ENCODE measurements at places on chromosomes 4 and X.

DNA sequence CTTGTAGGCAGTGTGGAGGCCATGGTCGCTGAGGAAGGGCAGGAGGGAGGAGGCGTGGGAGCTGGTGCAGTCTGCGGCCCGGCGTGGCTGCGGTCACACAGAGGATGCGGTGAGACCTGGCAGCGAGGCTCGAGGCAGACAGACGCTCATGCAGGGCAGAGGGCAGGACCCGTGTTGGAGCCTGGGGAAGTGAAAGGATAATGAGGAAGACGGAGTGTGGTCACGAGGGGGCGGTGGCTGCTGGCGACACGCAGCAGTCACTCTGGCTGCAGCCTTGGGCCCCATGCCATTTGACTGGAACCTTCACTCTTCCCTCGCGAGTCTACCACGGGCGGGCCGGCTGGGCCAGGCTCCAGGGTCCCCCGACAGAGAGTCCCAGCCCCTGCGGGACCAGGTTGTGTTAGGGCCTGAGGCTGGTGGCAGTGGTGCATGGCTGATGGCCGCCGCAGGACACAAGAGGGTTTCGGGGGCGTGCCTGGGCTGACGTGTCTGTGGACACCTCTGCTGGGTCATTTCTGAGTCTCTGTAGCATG lies 68.8 kb upstream of the HGFAC start:
- peak; percentile 17 for DNase-seq

- no peak for DNase-seq
Observed at GRCh38 chr4:169650227-169650936, 30.0 kb downstream of the CLCN3 start.

DNA sequence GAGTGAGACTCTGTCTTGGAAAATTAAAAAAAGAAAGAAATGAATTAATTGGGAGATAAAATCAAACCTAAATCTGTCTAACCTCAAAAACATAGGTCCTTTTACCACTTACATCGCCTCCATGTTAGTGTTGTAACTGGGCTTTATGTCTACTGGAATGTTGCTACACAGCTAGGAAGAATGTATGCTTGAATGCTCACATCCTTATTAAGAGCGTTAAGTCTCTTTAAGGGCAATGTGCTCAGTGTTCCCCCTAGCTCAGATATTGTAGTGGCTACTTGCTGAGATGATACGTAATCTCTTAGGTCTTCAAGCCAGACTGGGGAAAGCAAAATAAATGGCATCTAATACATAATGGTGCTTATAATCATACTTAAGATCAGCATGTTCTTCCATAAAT lies 1072.8 kb downstream of the PDHA2 start:
- DNase-seq = no peak

GRCh38 chrX:13719192-13719856 lies 15.1 kb downstream of the TRAPPC2 start:
- DNase-seq = no peak

DNA sequence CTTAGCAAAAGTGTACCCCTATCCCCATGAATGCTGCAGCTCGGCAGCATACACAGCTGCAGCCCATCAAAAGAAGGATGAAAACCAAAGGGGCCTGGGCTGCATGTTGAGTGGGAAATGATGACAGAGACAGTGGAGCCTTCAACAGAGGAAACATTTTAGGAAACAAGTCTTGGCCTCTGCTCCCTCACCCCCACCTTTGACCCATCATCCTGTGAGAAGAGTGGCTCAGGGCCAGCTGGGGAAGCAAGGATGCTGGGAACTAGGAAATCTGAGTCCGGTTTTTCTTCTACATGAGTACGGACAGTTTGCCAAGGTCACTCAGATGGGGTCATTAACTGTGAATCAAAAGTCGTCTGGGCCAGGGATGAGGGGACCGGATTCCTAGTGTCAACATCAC lies 37.2 kb downstream of the IDS start:
- DNase-seq = no peak

DNA sequence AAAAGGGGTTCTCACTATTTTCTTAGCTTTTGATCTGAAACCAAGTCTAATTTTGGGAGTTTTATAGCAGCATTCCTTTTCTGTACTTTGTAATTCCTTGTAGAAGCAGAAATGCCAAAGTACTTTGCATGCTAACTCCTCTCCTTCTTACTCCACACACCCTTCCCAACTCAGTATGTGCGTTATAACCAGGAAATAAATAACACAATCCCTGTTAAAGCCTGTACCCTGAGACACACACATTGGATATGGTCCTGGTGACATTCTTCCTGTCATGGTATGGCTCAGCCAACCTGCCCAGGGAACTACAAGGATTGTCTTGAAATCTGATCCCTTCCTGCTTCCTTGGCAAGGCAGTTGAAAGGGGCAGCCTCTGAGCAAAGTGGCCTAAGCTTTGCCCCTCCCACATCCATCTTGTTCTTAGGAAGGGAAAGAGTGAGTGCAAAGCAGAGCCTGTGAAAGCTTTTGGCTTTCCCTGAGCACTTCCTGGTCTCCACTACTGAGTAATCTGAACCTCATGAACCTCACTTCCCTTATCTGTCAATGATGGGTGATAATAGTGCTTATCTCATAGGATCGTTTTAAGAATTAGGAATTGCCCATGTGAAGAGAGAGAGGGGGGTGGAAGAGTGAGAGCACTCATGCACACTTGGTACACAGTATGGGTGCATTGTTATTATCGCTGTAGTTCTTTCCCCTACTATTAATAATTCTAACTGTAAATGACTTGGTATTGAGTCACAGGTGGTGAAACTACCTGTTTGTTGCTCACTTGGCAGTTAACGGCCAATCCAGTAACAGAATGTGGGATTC lies 109.3 kb downstream of the AFF2 start:
- DNase-seq = no peak

DNA sequence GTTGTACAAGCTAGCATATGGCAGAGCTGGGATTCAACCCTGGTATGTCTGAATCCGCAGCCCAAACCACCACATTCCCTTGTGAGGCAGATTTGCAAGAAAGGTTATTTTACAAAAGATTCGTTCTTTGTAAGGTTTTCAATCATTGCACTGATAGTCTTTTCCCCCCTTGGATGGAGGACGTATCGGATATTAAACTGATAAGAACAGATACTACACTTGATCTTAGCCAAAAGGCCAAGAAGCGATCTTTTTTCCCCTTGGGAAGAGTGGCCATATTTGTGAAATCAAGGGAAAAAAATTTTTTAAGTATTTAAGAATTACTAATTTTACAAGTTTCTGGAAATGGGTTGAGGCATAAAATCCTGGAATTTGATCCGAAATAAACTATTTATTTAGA lies 34.4 kb upstream of the MSMO1 start:
- DNase-seq = no peak

DNA sequence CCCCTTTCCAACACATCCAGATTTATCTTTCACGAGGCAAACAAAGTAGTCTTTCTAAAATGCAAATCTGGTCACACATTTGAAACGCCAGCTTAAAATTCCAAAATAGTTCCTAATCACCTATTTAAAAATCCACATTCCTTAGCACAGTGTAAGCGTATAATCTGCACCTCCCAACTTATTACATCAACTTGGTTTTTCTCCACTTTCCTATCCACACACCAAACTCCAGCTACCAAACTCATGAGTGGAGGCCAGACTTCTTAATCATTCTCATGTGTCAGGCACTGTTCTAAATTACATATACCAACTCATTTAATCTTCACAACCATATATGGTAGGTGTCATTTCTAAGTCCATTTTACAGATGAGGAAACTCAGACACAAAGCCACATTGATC lies 33.8 kb downstream of the ENOX2 start:
- DNase-seq = no peak

DNA sequence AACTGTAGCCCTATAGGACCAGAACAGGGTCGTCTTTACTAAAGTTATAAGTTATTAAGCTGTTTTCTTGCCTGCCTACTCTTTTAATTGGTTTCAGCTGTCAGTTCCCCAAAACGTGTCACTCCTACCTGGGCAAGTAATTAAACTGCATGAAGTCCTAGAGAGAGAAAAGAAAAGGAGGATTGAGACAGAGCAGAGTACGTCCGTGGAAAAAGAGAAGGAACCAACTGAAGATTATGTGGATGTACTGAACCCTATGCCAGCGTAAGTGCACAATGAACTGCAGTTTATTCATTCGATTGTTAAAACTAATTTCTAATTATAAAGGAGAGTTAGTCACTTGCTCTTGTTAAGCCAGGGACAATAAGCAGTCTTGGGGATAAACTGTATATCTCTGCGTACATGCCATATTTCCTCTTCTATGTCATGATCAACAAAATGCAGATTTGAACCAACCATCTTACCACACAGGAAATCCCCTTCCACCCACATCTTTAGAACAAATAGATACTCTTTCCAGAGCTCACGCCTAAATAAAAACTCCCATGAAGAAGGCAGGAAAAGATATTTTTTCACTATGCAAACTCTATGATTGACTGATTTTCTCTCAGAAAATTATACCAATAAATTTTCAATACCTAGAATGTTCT lies 22.8 kb downstream of the STAP1 start:
- DNase-seq = peak; percentile 45

GRCh38 chrX:40172401-40173142 lies 74.8 kb upstream of the BCOR start:
- no peak for DNase-seq

- DNase-seq = no peak
Observed at GRCh38 chr4:2333356-2333841, 71.5 kb upstream of the MXD4 start.

DNA sequence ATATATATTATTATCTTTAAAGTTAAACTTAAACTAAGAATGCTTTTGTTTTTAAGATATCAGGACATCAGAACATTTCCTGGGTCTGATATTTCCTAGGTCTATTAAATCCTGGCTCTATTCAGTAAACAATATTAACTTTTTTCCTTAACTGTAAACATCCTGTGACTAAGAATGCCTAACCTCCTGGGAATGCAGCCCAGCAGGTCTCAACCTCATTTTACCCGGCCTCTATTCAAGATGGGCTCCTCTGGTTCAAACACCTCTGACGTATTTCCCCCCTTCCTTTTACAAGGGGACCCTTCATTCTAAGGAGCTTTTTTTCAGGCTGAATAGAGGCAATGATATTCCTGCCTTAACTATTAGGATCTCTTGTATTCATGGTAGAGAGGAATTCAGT lies 35.8 kb upstream of the DYNLT3 start:
- DNase-seq = no peak

GRCh38 chrX:148755111-148755510 lies 254.7 kb downstream of the AFF2 start:
- no peak for DNase-seq

Measured in CD4-positive, alpha-beta memory T cell (primary cell).